Bronchial epithelial cell (primary cell): ENCODE measurements at places on chromosomes 2 and 18. TPM values are rescaled to one million over a fixed set of nuclear protein-coding genes. Genes with fewer than 3 reads are reported as not detected.

- peak; percentile 85 for DNase-seq
Measured at GRCh38 chr2:238596571-238597551, 170.1 kb downstream of the ASB1 start.

GRCh38 chr2:120803764-120804335 lies 68.2 kb downstream of the GLI2 start:
- DNase-seq = no peak

GRCh38 chr2:168192839-168193616 lies 54.4 kb downstream of the STK39 start:
- peak; percentile 54 for DNase-seq

The CD207 gene
- total RNA-seq = not detected in 2 replicates

The CROCC2 gene
- 0.26 TPM in 1 of 2 replicates, not detected in the other for total RNA-seq

The CRYGD gene
- total RNA-seq = not detected in 2 replicates

- no peak for DNase-seq
Measured at GRCh38 chr2:222799262-222799918, 61.4 kb upstream of the ACSL3 start.

DNA sequence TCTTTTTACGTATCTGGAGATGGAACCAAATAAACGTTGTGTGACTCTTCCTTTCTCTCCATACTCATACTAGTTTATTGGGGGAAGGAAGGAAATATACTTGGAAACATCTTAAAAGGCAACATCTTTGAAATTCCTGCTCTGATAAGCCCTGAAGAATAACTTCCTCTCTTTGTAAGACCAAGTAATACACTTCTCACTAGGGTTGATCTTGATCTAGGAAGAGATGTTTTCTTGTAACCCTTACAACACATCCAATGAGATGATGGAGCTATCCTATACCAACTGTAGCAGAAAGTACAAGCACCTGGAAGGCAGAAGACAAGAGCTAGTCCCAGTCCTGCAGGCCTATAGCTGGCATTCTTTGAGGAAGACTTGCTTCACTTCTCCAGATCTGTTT lies 2.0 kb downstream of the ANKRD44 start:
- no peak for DNase-seq

The GNAL gene
- 8.8 and 10.8 TPM in 2 replicates for total RNA-seq

DNA sequence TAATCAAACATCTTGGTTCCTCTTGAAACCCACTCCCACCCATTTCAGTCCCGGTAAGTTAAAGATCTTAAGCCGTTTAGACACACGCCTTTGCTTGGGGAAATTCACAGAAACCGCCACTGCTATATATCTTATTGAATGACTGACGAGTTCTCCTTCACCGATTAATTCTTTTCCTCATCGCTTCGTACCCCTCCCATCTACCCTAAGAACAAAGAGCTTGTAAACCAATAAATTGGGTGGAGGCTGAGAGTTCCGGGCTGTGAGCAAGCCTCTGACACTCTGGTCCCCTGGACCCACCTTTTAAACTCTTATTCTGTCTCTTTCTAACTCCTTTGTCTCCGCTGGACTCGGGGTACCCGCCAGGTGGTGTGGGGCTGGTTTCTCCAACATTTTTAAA lies 30.6 kb downstream of the TMEM131 start:
- DNase-seq = no peak

The PSD4 gene
- total RNA-seq = 25.0 and 27.0 TPM in 2 replicates
